ENCODE measurements at places on chromosomes 4 and X.

- no peak for DNase-seq
Measured at GRCh38 chr4:168925789-168926490, 84.1 kb downstream of the CBR4 start.

DNA sequence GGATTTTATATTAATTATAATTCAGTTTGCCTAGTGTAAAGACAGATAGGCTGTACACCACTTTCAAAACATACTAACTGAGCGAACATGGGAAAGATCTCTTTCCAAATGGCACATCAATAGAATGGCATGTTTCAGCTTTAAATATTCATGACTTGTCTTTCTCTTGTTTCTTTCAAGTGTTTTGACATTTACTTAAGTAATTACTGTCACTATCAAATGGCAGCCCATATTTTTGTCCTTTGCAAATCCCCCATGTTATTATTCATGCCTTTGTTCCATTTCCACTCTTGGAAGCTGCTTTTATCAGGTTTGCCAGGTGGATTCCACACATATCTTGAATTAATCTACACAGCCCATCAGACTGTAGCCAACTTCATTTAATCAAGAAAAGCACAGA is 89.2 kb upstream of the GLRA2 start:
- DNase-seq: no peak

DNA sequence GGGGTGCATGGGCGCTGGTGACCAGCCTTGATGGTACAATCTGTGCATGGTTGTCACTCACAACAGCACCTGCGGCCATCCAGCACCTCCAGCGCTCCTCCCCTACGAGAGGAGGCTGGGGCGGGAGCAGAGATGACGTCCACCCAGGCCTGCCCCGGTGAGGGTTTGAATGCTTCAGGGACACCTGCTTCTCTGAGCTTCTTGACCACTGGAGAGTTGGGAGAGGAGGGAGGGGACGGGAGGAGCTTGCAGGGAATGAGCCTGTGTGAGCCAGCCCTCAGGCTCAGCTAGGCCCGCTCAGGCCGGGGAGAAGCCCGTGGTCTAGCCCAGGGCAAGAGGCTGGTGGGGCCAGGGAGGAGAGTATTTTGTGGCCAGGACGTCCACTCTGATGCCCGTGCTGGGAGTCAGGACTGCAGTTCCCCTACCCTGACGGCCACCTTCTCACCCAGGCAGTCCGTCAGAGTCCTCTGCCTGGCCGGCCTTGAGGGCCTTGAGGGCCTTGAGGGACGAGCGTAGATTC is 59.2 kb downstream of the CPZ start:
- no peak for DNase-seq

DNA sequence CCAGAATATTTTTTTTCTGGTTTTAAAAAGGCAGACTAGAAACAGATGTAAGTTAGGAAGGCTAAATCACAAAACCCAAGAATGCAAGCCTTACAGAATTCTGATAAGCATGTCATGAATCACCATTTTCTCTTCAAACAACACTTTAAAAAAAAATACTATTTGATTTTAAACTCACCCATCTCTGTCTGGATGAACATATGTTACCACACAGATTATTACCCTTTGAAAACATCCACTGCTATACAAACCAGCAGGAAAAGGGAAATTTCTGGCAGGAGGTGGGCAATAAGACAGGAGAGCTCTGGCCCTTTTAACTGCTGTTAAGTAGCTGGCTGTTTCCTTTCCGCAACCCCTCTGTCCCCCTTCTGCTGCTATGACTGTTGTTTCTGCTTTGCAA is 317.7 kb upstream of the NOCT start:
- no peak for DNase-seq

DNA sequence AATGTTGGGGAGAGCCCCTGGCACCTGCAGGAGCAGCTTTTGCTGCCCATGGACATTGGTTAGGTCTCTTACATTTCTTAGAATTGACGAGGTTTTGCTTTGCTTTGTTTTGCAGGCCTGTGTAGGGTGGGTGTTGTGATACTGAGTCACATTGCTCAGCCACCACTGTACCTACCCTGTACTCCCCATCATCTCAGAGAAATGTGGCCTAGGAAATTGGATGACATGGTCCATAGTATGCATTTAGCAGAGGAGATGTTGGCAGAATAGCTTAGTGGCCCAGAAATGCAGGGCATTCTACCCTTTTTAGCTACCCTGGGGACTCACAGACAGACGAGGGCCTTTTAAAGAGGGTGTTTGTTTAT is 43.7 kb downstream of the IL21 start:
- no peak for DNase-seq

- no peak for DNase-seq
Measured at GRCh38 chr4:123609829-123610228, 213.2 kb downstream of the SPRY1 start.

DNA sequence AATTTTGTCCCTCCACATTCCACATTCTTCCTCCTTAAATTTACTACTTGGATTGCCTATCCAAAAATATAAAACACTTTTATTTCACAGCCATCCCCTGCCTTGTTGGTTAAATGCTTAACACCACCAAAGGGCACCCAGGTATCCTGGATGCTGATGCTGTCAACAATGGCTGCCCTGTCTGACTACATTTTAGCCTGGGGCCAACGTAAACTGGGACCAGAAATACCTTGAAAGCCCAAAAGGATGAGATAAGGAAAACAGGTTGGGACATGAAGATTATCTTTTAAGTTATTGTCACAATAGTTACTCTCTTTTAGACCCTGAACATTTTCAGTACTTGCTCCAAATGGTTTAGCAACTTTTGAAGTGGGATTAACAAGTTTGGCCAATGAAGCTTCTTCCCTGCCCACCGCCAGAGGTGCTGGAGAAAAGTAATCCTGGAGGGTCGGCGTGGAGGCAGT is 775 bp upstream of the YIPF6 start:
- peak; percentile 61 for DNase-seq

DNA sequence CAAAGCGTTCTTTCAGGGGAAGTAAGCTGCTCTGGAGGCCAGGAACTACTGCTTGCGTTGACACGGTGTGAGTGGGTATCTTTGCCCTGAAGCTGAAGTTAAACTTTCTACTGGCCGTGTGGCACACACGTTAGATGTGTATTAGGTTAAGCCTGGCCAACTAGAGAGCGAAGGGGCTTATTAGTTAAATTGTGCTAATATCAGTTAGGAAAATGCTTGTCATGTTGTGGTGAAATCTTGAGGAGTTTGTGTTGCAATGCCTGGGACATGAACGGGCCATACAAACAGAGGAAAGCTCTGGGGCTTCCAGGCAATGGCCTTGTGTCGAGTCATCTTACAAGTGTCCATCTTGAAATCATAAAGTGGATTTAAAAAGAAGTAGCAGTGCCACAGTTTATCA is 62.6 kb downstream of the NSUN7 start:
- no peak for DNase-seq

DNA sequence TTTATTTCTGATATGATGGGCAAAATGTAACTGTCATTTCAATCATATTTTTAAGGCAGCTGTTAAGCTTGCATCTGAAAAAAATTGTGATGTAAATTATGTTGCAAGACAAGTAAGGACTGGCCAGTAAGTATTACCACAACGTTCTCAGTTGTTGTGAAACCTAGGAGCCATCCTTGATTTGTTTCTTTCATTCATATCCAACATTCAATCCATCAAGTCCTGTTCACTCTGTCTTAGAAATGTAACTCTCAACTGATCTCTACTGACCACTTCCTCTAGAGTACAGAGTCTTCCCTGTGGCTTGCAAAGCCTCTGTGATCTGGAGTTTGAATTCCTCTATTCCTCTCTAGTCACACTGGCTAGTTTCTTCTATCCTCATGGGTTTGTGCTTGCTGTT is 161.4 kb upstream of the MAD2L1 start:
- no peak for DNase-seq

DNA sequence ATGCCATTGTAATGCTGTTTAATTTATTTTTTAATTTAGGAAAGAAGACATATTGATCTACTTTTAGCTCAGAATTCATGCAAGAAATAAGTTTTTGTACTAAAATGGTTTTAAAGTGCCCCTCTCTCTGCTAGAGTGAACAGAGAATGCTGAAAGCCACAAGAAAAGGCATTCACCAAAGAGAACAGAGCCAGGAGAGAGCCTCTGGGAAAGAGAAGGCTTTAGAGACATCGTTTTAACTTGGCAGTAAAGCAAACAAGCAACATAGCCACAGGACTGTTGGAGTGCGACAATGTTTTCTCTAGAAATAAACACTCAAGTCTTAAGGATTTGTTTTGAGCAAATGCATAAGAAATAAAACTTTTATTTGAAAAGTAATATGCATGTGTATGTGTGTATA is 484.1 kb upstream of the CPEB2 start:
- DNase-seq: no peak

DNA sequence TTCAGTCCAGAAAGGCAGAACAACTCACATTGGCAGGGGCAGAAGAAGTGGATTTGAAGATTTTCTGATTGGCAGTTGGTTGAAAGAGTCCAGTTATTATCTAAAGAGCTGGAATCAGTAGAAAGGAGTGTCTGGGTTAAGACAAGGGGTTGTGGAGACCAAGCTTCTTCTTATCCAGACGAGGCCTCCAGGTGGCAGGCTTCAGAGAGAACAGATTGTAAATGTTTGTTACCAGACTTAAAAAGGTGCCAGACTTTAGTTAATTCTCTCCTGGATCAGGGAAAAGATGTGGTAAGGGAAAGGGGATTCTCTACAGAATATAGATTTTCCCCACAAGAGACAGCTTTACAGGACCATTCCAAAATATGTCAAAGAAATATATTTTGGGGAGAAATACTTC is 36.7 kb upstream of the TLR3 start:
- peak; percentile 9 for DNase-seq

DNA sequence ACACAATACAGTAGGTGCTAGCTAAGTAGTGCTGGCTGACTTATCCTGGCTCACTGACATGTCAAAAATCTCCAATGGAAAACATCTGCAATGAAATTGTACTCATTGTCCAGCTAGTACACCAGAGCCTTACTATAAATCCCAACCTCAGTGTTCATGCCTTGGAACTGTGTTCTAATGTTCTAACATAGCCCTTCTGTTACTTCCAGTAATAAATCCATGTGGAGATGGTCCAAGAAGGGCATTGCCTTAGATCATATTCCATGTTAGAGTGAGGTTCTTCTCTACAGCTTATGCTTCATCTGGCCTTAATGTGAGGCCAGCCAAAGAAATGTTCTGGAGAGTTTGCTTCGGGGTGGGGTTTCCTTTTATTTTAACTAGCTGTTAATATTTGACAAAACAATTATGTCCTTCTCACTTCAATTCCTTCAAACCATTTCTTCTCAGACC is 25.1 kb downstream of the ENOX2 start:
- DNase-seq: no peak

GRCh38 chrX:29468911-29469494 is 746.4 kb upstream of the MAGEB2 start:
- DNase-seq: no peak

DNA sequence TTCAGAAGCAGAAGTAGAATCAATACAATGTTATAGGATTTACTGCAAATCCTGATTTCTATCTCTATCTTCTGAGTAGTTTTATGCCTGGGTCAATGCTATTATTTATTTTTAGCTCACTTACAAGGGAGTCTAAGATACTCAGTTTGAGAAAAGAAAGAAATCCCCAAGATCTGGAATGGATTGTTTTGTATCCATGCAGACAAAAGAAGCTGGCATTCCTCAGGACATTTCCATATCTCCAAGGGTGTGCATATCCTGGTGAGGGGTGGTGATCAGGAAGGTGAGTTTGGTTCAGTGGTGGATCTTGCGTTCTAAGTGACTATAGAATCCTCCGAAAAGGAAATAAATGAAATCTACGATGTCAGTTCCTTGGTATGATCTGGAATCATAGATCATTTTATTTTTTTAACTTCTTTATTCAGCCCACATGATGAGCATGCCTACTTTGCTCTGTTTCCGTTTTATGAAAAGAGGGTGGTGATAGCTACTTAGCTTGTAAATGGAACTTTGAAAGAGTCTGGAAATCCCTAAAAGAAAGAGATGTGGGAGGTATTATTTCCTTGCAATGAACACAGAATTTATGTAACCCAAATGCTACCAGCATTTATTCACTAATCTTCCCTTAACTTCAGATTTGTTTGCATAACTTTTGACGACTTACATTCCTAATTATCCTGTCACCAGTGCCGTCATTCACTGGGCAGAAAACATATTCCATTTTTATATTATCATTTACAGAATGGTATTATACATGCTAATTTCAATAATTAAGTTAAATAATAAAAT is 81.1 kb upstream of the RAPGEF2 start:
- no peak for DNase-seq

DNA sequence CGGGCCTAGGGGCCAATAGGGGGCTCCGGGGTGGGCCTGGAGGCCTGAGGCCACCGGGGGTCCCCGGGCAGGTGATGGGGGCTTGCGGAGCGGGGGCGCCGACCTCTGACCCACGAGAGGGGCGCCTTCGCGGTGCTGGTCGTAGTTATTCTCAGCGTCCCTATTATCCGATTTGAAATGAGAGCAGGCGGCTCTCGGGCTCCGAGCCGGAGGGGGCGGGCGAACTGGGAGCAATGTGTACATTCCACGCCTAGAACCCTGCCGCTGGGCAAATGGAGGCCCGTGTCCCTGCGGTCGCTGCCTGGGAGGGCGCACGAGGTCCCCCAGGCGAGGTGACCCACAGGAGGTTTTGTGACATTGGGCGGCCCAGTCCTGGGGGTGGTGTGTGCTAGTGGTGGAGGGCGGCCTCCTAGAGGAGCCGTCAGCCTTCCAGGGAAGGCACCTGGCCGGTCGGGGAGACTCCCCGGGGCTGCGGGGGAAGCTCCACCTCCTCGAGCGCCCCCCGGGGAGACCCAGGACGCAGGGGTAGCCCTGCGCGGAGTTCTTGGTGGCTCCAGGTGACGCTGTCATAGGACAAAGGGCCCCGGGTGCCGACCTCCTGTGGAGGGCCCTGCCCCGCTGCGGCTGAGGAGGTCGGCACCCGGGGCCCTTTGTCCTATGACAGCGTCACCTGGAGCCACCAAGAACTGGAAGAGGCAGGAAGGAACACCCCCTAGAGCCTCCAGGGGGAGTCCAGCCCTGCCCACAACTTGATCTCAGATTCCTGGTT is 102.6 kb upstream of the PRKX start:
- DNase-seq: peak; percentile 58

DNA sequence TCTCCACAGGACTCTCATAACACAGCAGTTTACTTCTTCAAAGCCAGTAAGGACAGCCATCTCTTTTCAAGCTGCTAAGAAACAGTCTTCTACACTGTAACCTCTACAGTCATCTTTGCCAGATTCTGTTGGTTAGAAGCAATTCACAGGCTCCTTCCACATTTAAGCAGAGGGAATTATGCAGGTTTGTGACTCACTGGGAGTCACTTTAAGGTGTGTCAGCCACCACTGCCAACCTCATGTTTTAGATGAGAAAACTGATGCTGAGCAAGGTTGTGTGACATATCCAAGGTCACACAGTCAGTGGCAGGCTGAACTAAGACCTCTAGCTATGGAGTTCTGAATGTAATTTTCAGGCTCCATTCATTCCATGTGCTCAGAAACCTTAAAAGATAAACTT is 143.5 kb downstream of the QDPR start:
- no peak for DNase-seq

- DNase-seq: no peak
Measured at GRCh38 chr4:21979196-21979595, 30.6 kb upstream of the KCNIP4 start.

DNA sequence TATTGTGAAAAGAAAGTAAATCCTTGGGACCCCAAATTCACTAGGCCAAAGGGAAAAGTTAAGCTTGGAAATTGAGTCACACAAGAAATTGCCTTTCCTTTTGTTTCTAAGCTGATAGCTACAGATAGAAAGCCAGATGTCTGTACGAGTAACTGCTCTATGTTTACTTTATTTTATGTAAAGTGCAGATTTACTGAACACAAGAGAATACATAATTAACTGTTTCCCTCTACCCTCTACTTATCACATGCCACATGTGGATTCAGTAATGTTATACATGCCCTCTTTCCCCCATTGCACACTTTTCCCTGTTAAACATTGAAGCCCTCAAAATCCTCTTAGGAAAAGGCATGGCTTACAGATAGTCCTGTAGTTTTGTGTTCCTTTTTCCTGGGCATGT is 16.5 kb upstream of the TDO2 start:
- no peak for DNase-seq
